ENCODE measurements at places on chromosomes 6 and 20.

DNA sequence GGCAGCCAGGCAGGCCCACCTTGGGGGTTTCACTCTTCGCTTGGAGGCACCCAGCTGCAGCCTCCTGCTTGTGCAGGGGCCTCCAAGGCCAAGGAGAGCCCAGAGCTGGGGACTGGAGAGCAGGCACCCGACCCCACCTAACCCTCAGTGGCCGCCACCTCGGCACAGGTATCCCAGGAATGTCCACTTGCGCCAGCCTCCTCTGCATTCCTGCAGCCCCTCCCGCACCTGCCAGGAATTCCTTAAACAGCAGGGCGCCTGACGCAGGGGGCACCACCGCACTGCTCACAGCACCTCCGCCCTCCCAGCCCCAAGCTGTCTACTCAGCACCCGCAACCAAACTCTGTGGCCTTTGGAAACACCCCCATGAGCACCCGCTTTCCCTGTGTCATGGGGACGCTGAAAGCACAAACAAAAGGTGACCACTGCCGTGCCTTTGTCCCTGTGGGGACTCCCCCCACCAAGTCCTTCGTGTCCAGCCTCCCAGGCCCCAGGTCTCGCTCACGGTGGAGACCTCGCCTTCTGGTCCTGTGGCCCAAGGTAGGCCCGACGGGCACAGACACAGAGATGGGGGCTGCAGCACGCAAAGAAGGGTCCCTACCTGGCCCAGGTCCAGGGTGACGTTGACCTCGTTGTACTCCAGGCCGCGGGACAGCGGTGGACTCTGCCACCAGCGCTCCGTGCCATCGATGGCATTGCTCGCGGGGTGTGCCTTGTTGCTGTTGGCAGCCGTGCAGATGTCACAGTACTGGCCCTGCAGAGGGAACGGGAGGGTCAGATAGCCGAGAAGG is 5.1 kb downstream of the LAMA5 start:
- no peak for DNase-seq

GRCh38 chr20:50049442-50050026 is 63.4 kb downstream of the UBE2V1 start:
- DNase-seq = peak; percentile 75

- DNase-seq = no peak
Measured at GRCh38 chr6:2168480-2168879, 76.9 kb downstream of the GMDS start.

- peak; percentile 51 for DNase-seq
Measured at GRCh38 chr6:16600026-16600425, 161.2 kb downstream of the ATXN1 start.

- no peak for DNase-seq
Measured at GRCh38 chr6:97078791-97079190, 154.3 kb downstream of the KLHL32 start.

GRCh38 chr6:139871165-139871710 is 496.8 kb upstream of the CITED2 start:
- DNase-seq = no peak

DNA sequence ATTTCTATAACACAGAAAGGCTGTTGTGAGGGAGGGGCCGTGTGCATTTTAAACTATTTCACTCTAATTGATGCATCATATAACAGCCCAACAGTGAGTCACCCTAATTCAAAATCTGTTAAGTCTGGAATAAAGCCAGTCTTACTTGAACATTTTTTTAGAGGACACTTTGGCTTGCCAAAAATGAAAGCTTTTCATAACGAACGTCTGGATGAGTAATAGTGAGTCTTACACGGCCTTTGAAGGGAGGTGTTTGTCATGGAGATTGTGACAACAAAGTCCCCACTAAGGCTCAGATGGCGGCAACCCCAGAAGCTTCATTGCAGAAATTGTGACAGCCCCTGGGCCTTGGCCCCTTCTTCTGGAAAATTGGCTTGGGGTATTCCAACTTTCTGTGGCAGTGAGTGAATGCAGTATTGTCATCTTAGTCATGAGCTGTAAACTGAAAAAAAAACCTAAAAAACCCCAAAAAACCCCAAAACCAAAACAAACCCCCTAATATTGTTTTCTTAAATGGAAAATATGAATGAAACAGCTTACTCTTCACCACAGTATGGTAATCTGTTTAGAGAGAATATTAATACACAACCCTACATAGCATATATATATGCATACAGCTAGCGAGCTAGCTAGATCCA is 92.6 kb upstream of the CLDN20 start:
- peak; percentile 85 for DNase-seq

- DNase-seq = no peak
Measured at GRCh38 chr6:168011291-168011690, 13.8 kb downstream of the KIF25 start.

DNA sequence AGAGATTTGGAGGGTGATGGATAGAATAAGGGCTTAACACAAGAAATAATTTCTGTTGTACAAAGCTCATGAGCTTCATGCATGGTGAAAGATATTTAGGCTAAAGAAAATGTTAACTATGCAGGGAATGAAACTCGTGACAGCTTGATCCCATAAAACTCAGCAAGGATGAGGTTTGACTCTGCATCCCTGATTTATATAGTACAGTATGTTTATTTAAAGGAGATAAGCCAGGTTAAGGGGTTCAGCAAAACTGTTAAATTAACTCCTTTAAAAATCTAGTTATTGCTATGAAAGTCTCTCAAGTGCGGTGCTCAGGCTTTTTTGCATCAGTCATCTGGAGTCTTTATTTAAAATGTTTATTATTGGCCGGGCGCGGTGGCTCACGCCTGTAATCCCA is 326.4 kb downstream of the LAMA2 start:
- no peak for DNase-seq

DNA sequence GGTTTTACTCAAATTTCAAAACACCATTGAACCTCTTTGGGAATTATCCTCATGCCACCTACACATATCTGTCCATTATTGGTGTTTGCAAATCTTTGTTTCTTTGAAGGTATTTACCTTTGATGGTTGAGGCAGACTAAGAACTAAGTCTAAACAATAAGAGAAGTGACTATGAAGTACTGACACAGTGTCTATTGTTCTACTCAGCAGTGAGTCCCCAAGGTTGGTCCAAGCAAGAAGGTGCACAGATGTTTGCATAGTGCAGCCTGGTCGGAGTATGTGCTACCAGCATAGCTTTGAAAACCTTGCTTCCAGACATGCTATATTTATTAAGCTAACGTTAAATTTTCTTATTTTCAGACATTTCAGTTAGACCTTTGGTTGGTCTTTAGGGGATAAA is 19.5 kb downstream of the LRRC1 start:
- no peak for DNase-seq

GRCh38 chr6:81759782-81760181 is 7.3 kb upstream of the TENT5A start:
- DNase-seq = peak; percentile 4

DNA sequence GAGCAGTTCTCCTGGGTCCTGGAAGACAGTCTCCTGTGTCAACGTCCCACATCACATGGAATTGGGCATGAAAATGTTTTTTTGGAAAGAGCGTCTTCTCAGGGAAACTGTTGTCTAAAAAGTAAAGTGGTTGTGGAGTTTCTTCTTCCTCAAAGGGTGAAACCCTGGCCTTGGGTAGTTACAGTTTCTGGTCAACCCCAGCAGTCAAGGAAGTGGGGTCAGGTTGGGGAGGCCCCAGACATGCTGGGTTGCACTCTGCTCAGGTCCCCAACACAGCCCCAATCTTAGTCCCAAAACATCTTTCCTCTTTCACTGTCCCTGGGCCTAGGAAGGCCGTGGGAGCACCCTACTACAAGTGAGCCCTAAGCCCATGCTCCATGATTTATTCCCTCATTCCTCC is 996 bp upstream of the NFKBIE start:
- DNase-seq = peak; percentile 23

- DNase-seq = no peak
Measured at GRCh38 chr6:143545165-143545564, 33.6 kb upstream of the FUCA2 start.

GRCh38 chr20:47663354-47664067 is 121.8 kb downstream of the SULF2 start:
- DNase-seq = peak; percentile 69

GRCh38 chr6:43823390-43823789 is 53.4 kb downstream of the VEGFA start:
- DNase-seq = no peak

GRCh38 chr20:35942243-35942642 is 12.1 kb downstream of the SCAND1 start:
- peak; percentile 6 for DNase-seq

DNA sequence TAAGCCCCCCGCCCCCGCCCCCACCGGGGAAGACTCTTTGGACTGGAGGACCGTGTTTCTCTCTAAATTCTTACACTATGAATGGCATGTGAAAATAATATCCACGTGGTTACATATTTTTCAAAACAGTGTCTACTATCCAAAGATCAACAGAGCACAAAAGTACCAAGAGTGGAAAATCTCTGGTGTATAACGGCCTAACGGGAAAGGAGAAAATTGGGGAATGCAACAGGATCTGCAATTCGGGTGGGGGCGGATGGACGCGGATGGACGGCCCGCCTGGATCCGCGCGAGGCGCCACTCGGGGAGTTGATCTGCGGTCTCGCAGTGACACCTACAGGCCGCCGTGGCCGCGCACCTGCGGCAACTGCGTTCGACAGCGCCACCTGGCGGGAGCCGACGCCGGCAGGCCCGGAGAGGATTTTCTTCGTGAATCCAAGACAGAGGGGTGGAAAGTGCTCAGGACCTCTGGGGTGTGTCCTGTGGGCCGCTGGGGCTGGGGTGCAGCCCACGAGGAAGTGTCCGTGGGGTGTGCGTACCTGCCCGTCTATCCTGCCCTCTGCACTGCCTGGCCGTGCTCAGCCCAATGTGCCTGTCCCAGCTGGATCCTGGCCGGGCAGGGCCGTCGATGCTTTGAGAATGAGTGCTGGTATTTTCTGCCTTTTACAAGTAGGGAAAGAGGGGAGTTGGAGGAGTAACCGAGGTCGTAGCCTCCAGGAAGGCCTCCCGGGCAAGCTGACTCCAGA is 18.6 kb downstream of the ANKRD60 start:
- DNase-seq = peak; percentile 22

DNA sequence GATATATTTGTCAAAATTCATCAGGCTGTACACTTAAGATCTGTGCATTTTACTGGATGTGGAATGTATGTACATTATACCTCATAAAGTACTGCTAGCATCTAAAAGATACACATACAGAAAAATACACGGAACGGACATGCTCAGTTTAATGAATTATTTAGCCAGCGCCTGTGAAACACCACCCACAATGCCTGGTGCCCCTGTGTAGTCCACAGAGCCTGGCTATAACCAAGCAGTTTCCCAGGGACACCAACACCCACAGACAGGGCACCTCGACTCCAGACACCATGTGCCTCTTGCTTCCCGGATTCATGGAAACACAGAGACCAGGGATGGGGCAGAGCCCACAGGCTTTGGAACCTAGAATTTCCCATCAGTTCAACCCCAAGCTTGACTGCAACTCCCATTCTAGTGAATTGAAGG is 17.4 kb upstream of the ARMC12 start:
- DNase-seq = no peak

All from MV-4-11 (cell line).